ENCODE measurements at places on chromosomes 6 and 20.

GRCh38 chr6:107342144-107342543 lies 117.2 kb downstream of the PDSS2 start:
- DNase-seq: no peak

DNA sequence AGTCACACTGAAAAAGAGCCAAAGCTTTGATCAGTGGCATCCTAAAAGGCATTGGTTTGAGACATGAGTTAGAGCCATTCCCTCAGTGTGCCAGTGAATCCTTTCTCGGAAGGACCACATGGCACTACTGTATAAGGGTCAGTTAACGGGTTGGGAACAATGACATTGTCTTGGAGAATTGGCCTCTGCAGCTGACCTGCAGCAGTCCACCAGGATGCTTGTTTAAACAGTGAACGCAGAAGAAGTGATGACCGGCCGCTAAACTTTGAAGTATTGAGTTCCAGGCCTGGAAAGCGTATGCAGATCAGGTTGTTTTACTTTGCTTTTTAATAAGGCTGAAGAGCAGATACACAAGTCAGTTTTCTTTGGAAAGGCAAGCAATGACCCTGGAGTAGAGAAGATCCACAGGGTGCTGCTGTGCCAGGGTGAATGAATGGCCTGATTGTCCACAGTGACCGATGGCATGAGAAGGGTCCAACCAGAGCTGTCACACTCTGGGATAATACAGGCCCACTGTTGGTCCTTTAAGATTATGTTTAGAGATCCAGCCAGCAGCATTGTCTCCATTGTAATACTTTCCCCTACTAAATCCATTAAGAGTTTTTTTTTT lies 57.8 kb downstream of the GMPR start:
- peak; percentile 10 for DNase-seq

- peak; percentile 81 for DNase-seq
Measured at GRCh38 chr20:3687655-3688054, 5.8 kb upstream of the ADAM33 start.

- no peak for DNase-seq
Measured at GRCh38 chr6:45854149-45854742, 161.4 kb downstream of the CLIC5 start.

- no peak for DNase-seq
Measured at GRCh38 chr6:13099771-13100170, 228.6 kb downstream of the TBC1D7 start.

- no peak for DNase-seq
Measured at GRCh38 chr6:166687879-166688205, 60.8 kb upstream of the RPS6KA2 start.

GRCh38 chr6:163231356-163232014 lies 183.0 kb upstream of the QKI start:
- DNase-seq: peak; percentile 1

DNA sequence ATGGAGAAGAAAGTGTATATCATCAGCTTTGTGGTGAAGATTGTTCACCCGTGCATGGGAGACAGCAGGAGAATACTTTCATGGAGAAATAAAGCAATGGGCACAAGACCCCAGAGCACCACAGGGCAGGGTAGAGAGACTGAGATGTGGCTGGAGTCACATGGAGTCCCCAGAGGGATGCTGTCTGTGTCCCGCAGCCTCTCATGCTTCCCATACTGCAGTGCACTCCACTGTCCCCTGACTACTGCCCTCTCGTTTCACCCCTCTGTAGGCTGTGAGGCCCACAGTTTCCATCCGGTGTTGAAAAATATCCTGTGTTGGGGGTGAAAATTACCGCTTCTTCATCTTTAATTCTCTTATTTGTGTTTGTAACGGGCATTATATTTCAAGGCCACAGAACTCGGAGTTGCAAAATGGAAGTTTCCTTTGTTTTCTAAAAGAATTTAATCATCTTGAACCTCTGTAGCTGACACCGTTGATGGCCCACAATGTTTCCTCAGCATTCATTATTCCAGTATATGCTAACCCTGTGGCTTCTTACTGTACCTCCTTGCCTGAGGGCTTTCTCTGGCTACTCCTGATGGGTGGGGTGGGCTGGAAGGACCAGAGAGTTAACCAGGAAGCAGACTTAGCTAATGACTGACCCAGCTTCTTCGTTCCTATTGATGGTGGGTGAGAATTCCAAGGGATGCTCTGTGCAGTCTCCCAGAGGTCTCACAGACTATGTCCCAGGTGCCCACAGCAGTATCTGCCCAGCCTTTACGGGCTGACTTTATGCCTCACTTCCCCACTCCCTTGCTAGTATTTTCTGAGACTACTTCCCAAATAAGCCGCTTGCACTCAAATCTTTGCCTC lies 51.7 kb downstream of the PROKR2 start:
- no peak for DNase-seq

- DNase-seq: peak; percentile 79
Measured at GRCh38 chr6:33695451-33695887, 16.0 kb downstream of the UQCC2 start.

DNA sequence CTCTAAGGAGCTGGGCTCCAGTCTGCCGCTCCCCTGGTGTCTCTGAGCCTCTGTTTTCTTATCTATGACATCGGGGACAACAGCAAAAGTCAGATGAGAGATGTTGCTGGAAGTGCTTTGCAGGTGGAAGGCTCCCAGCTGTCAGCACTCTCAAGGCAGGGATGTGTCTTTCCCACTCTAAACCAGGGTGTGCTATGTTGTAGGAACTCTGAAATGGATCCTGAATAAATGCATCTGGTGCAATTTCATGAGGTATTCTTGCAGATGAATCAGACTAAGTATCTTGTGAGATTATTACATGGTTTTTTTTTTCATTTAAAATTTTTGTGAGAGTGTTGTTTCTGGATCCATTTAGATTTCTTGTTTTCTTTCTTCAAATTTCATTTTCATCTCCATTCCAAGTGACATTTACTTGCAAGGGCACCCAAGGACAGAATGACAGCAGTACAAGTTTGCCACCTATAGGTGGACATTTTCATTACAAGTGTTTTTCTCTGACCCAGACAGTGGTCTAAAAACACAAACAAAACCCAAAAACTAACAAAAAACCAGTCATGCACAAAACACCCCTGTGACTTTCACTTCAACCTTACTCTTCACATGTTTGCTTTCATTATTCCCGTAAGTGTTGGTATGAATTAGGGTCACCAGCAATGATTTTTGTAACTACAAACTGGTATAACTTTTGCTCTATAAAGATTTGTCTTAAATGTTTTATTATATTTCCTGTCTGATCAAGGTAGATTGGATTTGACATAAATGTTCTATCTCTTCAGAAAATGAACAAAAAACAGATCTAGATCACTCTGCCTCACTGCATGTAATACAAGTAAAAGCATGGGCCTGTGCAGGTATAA lies 14.7 kb upstream of the SIM1 start:
- peak; percentile 43 for DNase-seq

- DNase-seq: no peak
Measured at GRCh38 chr6:137222381-137222780, 3.2 kb upstream of the IFNGR1 start.
